Subcutaneous adipose tissue (tissue), 4 donors: ENCODE measurements at places on chromosomes 3 and 15. TPM values are rescaled to one million over a fixed set of nuclear protein-coding genes. Genes with fewer than 3 reads are reported as not detected.

Gene THSD4
- 0.17 TPM for total RNA-seq

Gene SERPINI1
- 2.4 TPM for total RNA-seq

Gene RHOV
- total RNA-seq, result not detected

Gene LIPC
- total RNA-seq, result not detected

Gene ZNF501
- total RNA-seq, result 4.4 TPM

Gene MST1R
- 2.8 TPM for total RNA-seq

Gene ECE2
- not detected for total RNA-seq

Gene ADAMTS7
- 5.9 TPM for total RNA-seq

Gene KBTBD13
- total RNA-seq, result not detected

Gene VILL
- 9.0 TPM for total RNA-seq

Gene TIMP4
- total RNA-seq, result 97.2 TPM

Gene ACOX2
- 17.0 TPM for total RNA-seq

Gene GALNT15
- 728 TPM for total RNA-seq

Gene NR2E3
- not detected for total RNA-seq

Gene NT5DC2
- total RNA-seq, result 22.0 TPM

Gene ZFAND6
- 107 TPM for total RNA-seq

Gene CCDC80
- 260 TPM for total RNA-seq

Gene FRMD5
- not detected for total RNA-seq

Gene RBMS3
- total RNA-seq, result 98.6 TPM

Gene UROC1
- not detected for total RNA-seq

Gene MOBP
- total RNA-seq, result not detected

Gene TTC23
- 19.6 TPM for total RNA-seq

Gene CCDC33
- not detected for total RNA-seq

Gene ZNF385D
- total RNA-seq, result 4.2 TPM

Gene SHC4
- total RNA-seq, result not detected

Gene ALPK3
- 3.3 TPM for total RNA-seq

Gene AADACL2
- 0.49 TPM for total RNA-seq

Gene IFRD2
- total RNA-seq, result 56.4 TPM

Gene ALDH1A2
- total RNA-seq, result 16.5 TPM
